ENCODE measurements at places on chromosomes 11 and 22.

DNA sequence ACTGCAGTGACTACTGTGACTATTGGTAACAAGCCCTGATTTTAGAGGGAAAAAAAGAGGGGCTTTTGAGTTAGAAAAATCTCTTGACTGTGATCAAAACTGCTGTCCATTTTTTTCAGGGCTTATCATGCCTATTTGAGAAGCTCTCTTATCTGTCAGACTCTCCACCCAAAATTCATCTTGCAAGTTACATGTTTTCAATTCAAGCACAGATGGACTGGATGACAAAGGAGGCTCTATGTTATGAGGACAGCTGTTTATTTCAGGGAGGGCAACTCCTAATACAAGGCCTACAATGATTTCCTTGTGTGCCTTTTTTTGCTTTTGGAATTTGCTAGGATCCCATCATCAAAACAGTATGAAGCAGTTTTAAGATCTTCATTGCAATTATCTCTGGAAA lies 35.2 kb upstream of the USP47 start:
- no peak for DNase-seq

DNA sequence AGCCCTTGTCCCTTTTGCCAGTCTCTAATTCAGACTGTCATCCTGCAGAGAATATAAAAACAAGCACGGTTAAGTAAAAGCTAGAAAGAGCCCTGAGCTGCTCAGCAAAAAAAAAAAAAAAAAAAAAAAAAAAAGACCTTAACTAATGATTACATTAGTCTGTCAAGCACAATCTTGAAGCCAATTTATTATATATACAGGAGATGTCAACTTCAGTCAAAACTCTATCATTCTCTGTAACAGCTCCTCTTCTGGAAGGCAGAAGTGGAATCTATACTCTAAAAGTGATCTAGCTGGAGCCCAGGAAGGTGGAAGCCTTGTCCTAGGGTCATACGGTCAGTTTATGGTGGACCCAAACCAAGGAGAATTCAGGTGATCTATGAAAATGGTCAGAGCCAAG lies 55.2 kb upstream of the UBASH3B start:
- DNase-seq: no peak

- no peak for DNase-seq
Measured at GRCh38 chr22:47002692-47003091, 240.2 kb downstream of the TBC1D22A start.

DNA sequence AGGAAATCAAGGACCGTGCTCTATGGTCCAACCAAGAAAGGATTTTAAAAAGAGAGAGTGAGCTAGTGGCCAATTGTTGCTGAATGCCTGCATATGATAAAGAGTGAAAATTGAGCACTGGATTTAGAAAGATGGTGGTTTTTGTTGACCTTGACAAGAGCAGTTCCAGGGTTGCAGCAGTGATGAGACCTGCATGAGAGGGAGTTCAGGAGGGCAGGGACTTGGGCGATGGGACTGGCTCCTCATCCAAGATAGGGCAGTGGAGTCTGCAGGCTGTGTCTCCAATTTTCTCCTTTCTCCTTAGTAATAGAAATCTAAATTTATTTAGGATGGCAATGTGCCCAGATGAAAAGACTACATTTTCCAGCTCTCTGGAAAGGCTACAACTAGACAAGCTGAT lies 94.0 kb upstream of the B3GAT1 start:
- DNase-seq: no peak

DNA sequence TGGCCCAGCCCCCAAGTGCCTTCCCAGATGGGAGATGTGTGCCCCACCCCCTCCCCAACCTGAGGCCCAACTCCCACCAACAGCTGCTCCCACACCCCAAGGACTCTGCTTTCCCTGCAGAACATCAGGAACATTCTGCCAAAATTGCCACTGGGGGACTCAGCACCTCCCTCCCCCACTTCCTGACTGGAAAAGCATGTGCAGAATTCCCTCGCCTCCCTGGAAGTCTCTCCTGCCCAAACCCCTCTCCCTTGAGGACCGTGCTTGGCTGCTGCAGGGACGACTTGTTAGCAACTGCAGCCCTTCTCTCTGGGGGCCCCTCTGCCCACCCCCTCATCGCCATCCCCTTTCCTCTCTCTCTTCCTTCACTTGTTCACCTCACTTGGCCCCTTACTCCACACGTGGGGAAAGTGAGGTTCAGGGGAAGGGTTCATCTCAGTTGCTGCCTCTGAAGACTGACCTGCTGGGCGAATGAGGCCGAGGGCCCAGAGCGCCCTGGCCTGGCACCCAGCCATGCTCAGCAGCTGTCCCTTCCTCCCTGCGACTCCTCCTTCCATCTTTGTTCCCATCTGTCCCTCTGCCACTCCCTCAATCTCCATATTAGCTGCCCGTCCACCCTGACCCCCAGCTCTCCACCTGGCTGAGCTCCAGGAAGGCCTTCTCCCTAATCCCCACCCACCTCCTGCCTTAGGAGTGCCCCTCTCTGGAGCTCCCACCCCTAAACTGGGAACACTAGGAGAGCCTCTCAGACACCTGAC lies 105.1 kb downstream of the CHST1 start:
- DNase-seq: no peak

DNA sequence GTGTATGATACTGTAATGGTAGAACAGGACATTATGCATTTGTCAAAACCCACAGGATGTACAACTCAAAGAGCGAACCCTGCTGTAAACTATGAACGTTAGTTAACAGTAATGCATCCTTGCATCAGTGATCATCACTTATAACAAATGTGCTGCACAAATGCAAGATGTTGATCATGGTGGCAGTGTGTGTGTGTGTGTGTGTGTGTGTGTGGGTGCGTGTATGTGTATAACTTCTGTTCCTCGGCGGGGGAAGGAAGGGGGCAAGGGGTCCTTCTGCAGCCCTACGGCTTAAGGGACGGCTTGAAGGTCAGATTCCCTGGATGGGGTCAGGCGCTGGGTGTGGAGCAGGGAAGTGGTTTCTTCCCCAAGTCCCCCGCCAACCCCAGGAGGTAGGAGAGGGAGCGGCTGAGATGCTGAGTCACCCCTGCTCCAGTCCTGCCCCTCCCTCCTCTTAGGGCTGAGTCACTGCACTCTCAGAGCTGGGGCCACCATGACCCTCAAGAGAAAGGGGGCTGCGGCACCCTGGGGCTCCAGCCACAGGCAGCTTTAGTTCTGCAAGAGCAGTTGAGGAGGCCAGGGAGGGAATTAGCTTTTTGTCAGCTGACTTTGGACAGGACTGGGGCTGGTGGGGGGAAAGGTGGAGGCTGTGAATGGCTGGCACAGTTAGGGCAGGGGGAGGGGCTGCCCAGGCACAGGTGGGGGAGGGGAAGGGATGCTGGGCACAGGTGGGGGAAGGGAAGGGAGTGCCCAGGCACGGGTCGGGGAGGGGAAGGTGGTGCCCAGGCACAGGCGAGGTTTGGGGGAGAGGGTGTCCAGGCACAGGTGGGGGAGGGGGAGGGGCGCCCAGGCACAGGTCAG lies 8.8 kb upstream of the CTSD start:
- peak; percentile 72 for DNase-seq

- DNase-seq: no peak
Measured at GRCh38 chr11:17403980-17404759, 15.7 kb upstream of the KCNJ11 start.

GRCh38 chr22:30196880-30197336 lies 49.7 kb downstream of the LIF start:
- DNase-seq: no peak

GRCh38 chr11:97570636-97571035 lies 1180.8 kb downstream of the JRKL start:
- no peak for DNase-seq

DNA sequence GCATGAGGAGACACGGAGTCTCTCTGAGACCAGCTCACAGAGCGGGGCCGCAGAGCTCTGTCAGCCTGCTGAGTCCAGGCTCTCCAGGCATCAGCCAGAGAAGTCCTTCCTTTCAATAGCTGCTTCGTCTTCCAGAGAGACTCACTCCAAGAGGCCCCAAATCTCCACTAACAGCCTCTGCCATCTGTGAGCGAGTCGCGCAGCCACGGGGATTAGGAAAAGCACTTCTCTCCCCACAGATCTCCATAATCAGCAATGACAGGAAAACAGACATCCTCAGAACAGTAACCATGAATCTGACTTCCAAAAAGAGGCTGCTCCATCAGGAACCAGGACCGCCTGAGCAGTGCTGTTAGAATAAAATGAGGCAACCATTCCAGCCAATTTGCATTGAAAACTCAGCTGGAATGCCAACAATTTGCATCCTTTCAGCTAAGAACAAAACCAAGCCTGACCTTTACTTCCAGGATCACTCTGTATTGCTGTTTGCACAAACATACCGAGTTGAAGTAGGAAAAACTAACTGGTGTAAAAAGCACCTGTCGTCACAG lies 65.4 kb downstream of the SMCO4 start:
- no peak for DNase-seq

DNA sequence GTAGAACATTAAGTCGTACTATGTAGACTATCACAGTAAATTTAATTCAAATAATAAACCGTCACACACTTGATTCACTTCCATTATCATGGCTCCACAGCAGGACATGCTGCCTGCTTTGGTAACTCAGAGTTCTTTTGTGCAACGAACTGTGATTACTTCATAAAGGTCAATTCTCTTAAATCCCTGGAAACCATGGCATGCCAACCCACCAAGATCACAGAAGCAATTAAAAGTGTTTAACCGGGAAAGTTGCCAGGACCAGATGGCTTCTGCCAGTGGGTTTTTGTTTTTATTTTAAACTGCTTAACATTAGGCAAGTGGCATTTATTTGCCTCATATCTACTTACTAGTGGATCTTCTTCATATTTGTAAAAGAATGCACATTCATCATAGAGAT lies 1162.1 kb downstream of the DLG2 start:
- no peak for DNase-seq

- no peak for DNase-seq
Measured at GRCh38 chr11:101582236-101582988, 1.4 kb downstream of the TRPC6 start.

- DNase-seq: no peak
Measured at GRCh38 chr11:8333376-8333775, 69.7 kb upstream of the LMO1 start.

Measured in BJ (cell line).